ENCODE measurements at places on chromosomes 13 and 19.

- no peak for DNase-seq
Observed at GRCh38 chr19:5149932-5150901, 181.3 kb downstream of the KDM4B start.

GRCh38 chr13:73696271-73696670 is 437.9 kb downstream of the KLF12 start:
- no peak for DNase-seq

DNA sequence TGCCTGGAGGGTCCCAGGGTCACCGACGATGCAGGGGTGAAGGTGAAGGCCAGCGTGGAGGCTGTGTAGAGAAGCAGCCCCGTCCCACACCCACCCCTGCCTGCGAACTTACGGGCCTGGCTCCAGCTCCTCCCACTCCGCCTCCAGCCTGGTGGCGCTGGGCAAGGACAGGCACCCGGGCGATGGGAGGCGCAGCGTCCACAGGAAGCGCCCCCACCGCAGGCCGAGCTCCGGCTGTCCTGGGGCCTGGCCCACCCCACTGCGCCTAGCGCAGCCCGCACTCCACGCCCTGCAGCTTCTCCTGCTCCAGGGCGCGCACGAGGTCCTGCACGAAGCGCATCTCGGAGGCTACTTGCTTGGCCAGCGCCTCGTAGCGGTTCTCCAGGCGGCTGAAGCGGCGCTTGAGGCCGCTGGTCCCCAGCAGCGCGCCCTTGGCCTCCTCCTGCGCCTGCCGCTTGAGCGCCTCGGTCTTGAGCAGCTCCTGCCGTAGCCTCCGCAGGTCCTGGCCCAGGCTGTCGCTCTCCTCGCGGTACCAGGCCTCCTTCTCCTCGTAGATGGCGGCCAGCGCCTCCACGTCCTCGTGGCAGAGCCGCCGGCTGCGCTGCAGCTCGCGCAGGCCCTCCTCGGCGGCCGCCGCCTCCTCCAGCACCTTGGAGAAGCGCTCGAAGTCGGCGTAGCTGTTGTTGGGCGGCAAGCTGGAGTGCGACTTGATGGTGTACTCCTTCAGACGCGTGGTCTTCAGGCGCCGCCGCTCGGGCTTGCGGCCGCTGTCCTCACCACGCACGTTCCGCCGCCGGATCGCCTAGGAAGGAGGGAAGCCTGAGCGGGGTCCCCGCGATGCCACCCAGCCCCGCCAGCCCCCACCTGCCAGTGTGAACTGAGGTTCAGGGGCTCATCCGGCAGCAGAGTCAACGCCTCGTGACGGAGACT is 11.8 kb downstream of the DAPK3 start:
- no peak for DNase-seq

DNA sequence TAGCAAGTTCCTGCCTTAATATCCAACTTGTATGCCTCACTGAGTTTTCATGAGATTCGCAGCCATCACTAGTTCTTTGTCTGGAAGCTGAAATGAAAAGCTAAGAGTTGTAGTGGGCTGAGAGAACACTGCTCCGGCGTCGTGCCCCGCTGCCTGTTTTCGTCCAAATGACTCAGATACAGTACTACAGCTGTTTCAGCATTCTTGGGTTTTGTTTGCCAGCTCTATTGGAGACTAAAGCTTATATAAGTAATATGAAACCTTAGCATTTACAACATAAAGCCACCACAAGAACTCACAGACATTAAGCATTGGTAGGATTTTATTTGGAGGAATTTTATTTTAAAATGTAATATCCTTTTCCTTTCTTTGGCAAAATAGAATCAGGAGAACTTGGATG is 299.7 kb downstream of the DLEU7 start:
- peak; percentile 13 for DNase-seq

- DNase-seq, result no peak
Observed at GRCh38 chr13:89923736-89924135, 1423.8 kb upstream of the MIR17HG start.

DNA sequence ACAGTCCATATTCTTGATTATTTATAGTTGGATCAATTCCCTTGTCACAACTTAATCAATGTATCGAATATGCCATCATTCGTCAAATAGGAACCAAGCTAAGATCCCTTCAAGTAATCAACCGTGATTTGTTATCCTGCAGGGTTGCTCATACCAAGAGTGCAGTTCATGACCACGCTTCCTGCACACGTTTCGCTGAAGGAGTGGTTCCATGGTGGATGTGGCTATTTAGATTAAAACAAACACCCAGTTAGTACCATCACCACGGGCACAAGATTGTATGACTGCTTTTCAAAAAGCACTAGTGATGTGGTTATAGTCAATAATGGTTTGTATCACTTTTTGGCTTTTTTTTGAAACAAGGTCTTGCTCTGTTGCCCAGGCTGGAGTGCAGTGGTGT is 41.1 kb upstream of the CCNE1 start:
- no peak for DNase-seq

- no peak for DNase-seq
Observed at GRCh38 chr19:49713236-49713845, 22.4 kb downstream of the CPT1C start.

DNA sequence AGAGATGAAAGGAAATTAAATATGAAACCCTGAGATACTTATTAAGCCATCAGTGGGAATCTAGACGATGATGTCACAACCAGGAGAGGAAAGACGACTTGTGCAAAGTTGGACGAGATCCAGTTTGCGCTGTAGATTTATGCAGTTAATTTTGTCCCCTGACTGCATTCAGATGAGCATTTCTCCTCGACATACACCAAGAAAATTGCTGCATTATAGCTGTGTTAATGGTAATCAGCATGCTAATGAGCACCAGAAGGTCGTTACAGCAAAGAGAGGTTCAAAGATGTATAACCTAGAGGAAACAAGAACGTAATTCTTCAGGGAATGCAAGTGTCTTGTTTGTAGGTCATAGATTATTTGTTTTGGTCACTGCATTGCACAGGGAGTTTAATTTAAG is 371.7 kb downstream of the RBM26 start:
- no peak for DNase-seq

DNA sequence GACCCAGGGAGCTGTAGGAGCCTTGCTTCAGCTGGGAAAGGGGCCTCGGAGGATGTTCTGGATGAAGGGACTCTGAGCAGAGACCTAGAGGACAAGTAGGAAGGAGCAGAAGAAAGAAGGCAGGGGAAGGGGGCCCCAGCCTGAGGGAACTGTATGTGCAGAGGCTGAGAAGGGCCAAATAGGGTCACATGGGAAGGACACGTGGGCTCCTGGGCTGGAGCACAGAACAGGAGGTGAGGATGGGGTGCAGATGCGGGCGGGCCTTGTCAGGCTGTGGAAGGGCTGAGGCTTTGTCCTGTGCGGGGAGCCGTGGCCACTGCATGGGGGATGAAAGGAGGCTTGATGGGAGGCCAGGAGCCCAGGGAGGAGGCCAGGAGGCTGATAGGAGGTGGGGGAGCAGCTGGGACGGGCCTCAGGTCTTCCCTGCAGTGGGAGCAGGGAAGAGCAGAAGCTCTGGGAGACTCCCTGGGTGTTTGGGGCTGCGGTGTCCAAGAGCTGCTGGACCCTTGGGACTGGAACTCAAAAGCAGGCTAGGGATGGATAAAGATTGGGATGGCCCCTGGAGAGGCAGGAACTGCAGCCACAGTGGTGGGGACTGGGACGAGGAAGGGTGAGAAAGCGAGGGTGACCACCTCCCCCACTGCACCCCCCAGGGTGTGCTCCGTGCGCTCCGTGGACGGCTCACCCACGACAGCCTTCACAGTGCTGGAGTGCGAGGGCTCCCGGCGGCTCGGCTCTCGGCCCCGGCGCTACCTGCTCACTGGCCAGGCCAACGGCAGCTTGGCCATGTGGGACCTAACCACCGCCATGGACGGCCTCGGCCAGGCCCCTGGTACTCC is 11.4 kb upstream of the LTBP4 start:
- DNase-seq, result no peak

DNA sequence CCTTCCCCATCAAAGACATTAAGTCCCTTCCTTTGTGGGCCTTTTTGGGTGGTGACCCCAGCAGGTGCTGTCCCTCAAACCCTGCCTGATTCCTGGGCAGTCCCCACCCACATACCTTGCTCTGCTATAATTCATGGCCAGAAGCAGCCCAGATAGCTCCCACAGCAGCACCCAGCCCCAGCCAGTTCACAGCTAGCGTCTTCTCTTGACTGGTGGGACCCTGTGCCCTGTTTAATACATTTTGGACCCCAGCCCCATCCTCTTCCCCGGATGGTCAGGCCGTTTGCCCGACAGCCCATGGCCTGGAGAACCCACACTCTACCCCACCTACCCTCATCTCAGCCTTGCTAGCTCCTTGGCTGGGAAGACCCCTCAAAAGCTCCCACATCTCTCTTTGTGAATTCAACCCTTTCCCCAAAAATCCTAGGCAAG is 2.1 kb downstream of the CCDC106 start:
- DNase-seq, result no peak

DNA sequence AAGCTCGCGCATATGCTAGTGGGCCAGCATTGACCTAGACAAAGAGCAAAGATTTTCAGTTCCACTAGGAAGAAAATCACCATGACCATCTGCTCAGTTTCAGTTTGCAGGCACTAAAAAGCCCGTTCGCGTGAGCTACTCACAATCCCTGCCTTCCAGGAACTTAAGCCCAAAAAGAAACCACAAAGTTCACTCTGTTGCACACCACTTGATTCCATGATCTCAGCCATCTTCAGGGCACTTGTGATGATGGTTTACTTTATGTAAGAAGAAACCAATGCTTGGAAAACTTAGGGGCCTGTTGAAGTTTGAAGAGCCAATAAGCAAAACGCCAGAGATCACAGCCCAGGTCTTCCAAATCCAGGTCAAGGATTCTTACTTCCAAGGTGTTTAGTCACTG is 45.0 kb upstream of the SLC15A1 start:
- no peak for DNase-seq

GRCh38 chr13:93230261-93230855 is 3.8 kb downstream of the GPC6 start:
- no peak for DNase-seq

- no peak for DNase-seq
Observed at GRCh38 chr13:111415246-111415645, 94.8 kb downstream of the TEX29 start.

DNA sequence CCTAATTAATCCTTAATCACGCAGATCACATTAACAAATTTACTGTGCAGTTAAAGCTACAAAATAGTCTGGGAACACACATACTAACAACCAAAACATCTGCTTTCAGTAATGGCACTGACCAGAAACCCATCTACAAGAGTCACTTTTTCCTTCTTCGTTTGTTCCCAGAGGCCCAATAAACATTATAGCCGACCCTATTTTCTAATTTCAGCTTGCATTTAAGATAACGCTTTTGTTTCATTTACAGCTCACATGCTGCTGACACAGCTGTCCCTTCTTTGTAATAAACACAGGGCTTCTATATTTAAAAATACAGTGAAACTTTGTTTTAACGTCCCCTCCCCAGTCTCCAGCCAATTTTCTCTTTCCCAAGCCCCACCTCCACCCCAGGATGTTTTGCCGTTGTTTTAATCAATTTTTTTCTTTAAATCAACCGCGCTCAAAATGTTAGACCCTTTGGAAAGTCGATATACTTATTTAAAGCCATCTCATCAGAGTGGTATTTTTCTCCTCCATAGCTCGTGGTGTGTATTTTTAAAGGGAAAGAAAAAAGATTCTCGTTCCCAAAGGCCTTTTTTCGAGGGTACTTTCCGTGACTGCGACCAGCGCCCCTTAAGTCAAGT is 1.7 kb upstream of the WBP4 start:
- peak; percentile 24 for DNase-seq

- DNase-seq, result no peak
Observed at GRCh38 chr19:2629491-2630351, 72.8 kb downstream of the GNG7 start.

DNA sequence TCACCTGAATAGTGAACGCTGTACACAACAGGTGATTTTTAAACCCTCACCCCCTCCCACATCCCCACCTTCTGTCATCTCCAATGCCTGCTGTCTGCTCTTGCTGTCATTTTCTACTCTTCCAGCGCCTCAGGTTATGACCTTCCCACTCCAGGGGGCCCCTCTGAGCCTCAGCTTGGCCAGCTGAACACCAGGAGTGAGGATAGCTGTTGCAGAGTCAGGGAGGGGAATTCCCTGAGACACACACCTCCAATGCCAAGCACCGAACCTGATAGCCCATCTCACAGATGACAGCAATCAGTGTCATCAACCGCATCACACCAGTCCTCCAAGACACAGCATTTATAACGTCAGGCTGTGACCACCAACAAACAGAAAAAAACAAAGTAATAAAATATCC is 193.5 kb downstream of the ZNF536 start:
- no peak for DNase-seq

GRCh38 chr13:64867856-64868255 is 2362.3 kb downstream of the PCDH9 start:
- no peak for DNase-seq

GRCh38 chr19:55273978-55274707 is 5.8 kb downstream of the HSPBP1 start:
- DNase-seq, result no peak

DNA sequence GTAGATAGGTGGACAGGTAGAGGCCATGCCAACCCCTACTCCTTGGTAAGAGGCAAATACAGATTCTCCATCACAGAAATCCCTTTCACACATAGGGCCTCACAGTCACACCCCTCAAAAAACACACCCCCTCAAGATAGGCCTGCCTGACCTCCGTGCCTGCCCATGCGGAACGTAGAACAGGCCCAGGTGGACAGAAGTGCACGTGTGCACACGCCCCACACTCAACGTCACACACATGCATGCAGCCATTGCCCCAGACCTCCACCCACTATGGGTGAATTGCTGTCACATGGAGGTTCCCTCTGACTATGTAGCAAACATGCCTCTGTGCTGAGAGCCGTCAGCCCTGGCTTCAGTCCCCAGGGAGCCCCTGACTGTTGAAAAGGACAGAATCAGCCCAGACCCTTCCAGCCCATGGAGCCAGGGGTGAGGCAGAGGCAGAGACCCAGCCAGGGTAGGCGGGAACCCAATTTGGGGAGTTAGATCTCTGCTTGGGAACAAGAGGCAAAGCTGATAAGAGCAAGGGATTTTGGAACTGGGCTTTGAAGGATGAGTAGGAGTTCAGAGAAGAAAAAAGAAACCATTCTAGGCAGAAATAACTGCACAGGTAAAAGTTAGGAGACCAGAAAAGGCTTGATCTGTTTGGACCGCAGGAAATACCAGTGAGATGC is 3.1 kb downstream of the ANKRD24 start:
- no peak for DNase-seq

DNA sequence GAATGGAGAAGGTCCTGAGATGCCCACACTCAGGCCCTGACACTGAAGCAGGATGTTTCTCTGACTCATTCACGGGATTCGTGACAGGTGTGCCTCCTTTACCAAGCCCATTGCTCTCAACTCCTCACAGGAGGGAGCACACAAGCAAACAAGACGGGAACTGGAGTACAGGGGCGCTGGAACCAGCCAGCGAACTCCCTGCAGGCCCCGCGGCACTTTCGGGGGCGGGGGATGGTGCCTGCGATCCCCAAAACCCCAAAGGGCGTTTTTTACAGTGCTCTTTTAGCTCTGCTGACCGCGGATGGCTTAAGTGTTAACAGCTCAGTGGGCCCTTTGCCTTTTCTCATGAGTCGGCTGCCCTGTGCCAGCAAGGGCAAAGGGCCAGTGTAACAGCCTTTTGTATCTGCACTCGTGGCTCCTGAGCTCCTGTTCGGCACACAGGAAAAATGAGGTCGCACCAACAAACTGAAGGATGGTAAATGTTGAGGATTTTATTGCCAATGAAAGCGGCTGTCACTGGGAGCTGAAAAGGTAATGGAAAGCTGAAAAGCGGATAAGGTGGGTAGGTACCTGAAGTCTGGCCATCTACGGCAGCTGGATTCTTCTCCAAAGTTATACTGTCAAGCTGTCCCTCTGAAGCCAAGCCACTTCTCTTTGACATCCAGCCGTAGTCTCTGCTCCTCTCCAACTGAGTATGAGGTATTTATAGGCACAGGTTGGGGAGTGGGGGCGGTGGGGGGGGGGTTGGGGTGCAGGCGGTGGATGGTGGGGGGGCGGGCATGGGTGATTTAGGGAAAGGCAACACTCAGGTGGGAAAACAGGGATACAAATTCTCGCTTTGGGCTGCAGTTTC is 65.0 kb upstream of the TRPC4 start:
- no peak for DNase-seq
